Skin of body (tissue), 3 donors: ENCODE measurements at places on chromosomes 4 and X. TPM values are rescaled to one million over a fixed set of nuclear protein-coding genes. Genes with fewer than 3 reads are reported as not detected.

Gene CFI
- 10.1 TPM for total RNA-seq

Gene TBX22
- total RNA-seq = not detected

Gene DRP2
- 0.69 TPM for total RNA-seq

Gene PTCHD1
- total RNA-seq = 0.99 TPM

Gene GPC3
- 307 TPM for total RNA-seq

Gene GATA1
- 1.1 TPM for total RNA-seq

Gene RTL3
- 0.59 TPM for total RNA-seq

Gene DSPP
- total RNA-seq = not detected

Gene SUPT20HL2
- total RNA-seq = not detected

Gene SSX3
- not detected for total RNA-seq

Gene CT47B1
- total RNA-seq = not detected

Gene SOWAHB
- 1.7 TPM for total RNA-seq

Gene IL21
- not detected for total RNA-seq

Gene TMPRSS11A
- total RNA-seq = 0.10 TPM

Gene PAGE4
- not detected for total RNA-seq

Gene PF4V1
- total RNA-seq = not detected

Gene RXFP1
- 0.39 TPM for total RNA-seq

Gene DRD5
- not detected for total RNA-seq

Gene TMEM255A
- 0.69 TPM for total RNA-seq

Gene TRPC5OS
- not detected for total RNA-seq
